ENCODE measurements at places on chromosomes 16 and 17.
A peak's percentile ranks its signal among the peaks of the same experiment; 100 is the strongest.

- no peak for DNase-seq
Observed at GRCh38 chr17:28725660-28726225, 290 bp downstream of the TLCD1 start.

DNA sequence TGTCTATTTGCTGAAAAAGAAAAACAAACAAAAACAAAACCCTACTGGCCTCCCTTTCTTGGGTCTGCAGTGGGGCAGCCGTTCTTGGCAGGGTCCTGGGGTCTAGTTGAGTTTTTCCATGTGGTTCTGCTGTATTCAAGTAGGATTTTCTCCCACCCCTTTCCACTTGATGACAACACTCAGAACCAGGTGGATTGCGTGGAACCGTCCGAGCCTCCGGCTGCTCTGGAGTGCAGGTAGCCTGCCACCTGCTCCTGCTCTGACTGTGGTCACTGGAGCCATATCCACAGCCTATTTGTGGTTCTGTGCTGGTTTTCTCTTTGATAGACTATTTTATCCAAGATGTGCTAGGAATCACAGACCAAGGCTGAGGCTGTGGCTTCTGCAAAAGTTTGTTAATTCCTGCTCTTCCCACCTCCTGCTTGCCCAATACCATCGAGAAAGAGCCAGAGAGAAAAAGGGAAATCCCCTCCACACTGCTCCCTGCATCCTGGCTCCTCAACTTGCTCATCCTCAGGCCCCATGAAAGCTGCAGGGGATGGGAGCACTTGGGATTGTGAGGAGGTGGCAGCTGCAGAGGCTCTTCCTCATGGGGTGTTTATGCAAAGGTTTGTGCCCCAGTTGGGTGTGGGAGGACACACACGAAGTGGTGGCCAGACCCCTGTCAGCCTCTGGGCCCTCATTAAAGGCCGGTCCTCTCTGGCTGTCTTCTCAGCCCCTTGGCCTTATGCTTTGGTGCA, 377.8 kb upstream of the TNRC6C start:
- no peak for DNase-seq

DNA sequence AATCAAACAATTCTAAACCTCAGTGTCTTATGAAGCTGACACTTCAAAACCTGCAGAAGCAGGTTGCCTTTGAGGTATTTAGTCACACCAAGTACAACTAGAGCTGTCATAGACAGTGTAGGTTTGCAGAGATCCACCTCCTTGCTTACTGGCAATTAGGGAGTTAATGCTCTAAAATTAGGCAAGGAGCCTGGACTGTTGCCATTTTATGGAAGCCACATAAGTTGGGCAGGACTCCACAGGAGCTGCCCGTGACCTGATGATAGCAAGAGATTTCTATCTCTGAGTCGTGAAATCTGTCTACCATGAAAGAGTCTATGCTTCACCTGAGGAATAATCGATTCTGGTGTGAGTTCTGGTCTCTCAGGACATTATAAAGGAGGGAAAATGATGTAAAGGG, 8.9 kb downstream of the EME1 start:
- no peak for DNase-seq

GRCh38 chr16:1613728-1614455, 1.7 kb downstream of the CRAMP1 start:
- no peak for DNase-seq

GRCh38 chr16:64459821-64460220, 662.0 kb downstream of the CDH11 start:
- no peak for DNase-seq

DNA sequence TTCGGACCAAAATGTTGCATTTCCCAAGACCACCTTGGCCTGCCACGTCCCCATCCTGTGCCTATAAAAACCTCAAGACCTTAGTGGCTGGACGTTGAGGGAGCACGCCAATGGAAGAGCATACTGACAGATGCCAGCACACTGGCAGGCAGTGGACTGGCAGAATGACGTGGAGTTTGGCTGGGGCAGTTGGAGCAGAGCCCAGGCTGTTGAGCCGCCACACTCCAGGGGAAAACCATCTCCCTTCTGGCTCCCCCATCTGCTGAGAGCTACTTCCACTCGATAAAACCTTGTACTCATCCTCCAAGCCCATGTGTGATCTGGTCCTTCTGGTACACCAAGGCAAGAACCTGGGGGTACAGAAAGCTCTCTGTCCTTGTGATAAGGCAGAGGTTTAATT, 494.1 kb downstream of the CDH11 start:
- no peak for DNase-seq

DNA sequence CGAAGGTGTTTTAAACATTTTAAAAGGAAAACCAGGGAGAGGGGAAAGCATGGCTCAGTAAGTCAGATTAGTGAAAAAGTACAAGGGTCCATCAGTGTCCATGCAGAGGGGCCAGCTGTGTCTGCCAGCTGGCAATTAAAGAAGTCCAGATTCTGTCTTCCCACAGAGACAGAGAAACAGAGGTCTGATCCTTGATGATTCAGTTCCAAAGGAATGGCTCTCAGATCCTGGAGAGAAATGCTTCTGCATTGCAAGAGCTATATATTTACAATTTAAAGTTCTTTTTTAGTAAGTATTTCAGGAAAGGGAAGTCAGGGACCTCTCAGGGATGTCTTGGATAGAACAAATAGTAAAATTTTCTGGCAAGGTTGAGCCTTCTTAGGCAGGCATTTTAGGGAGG, 56.2 kb downstream of the HSD17B2 start:
- DNase-seq: no peak

DNA sequence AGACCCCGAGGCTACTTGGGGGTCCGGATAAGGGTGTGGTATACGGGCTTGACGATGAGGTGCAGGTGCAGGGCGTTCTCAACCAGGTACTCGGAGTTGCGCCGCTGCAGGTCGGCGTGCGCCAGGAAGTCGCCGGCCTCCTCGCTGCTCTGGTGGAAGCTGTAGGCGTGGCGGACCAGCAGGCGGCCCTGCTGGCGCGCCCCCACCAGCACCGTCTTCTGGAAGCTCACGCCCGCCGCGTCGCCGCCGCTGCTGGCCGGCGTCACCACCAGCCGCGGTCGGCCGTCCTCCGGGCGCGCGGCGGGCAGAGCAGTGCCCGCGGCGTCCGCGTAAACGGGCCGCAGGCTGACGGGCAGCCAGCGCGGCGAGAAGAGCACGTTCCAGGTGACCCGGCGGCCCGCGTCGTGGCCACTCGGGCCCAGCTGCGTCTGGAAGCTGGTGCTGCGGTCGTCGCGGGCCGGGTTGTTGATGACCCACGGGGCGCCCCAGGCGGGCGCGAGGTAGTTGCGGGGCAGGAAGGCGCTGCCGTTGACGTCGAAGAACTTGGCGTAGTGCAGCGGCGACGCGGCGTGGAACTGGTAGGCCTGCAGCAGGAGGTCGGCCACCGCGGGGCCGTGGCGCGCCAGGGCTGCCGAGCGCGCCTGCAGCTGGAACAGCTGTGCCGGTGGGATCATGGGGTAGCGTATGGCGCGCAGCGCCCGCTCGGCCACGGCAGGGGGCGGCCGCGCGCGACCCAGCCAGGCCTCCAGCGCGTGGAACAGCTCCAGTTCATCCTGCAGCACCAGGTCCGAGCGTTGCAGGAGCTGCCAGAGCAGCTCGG, 4.8 kb downstream of the BTBD17 start:
- no peak for DNase-seq

DNA sequence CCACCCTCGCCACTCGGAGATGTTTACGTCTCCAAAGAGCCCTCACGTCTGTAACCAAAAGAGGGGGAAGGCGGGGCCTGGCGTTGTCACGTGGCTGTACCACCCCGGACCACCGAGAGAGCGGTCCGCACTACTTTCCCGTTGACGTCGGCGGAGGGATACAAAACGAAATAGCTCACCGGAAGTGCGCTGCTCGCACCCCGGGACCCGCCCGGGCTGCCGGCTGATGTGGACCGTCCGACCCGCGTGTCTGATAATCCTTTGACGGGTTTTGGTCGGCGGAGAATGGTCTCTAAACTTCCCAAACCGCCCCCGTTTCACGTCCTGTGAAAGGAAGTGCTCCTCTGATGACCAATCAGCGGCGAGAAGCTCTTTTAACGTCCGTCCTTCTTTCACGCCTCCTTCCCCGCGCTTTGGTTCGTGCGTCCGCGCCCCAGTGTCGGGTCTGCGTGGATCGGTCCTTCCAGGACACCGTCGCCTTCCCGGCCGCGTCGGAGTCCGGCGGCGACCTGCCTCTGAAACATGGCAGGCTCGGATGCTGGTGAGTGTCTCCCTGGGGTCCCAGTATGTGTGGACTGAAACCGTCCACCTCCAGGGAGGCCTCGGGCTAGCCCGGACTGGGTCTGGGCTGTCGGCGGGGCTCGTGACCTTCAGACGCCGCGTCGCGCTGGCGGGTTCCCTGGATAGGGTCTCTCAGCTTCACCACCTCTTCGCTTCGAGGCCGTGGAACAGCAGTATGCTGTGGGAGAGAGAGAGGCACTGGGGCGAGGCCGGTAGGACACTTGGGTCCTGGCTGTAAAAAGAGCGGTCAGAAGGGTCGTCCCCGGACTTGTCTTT, at the start of gene CEP95:
Gene CEP95, plus strand, starts transcription at position 402 of the 837 bp plus-strand sequence. Its CDS starts 121 bp downstream, at position 523.
- DNase-seq: peak; percentile 11

DNA sequence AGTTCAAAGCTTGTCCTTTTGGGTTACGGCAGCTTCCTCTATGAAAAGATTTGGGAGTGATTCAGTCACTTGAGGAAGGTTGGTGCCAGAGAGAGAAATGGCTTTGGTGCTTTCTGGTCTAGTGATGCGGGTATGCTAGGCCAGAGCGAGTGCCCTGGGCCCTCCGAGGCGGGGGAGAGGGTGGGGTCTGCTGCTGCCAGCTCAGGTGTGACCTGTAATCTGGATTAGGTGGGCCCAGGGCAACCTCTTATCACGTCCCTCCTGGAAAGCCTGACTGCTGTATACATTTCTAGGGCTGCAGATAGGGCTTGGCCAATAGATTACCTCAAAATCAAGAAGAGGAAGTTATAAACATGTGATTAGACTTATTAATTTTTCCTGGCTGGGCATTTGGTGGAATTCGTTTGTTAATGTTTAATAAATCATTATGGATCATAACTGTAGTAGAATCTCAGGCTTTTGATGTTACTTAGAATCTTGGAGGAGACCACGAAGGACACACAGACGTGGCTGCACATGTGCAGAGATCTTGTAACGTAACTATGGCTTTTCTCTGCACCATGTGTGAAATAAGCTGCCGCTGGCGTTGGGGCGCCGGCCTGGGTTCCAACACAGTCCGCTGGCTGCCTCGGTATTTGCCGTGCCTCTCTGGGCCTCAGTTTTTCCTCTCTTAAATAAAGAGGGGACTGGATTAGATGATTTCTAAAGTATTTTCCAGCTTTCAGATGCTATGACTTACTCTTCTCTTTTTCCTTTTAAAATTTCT, 1.2 kb downstream of the IRF8 start:
- DNase-seq: no peak

DNA sequence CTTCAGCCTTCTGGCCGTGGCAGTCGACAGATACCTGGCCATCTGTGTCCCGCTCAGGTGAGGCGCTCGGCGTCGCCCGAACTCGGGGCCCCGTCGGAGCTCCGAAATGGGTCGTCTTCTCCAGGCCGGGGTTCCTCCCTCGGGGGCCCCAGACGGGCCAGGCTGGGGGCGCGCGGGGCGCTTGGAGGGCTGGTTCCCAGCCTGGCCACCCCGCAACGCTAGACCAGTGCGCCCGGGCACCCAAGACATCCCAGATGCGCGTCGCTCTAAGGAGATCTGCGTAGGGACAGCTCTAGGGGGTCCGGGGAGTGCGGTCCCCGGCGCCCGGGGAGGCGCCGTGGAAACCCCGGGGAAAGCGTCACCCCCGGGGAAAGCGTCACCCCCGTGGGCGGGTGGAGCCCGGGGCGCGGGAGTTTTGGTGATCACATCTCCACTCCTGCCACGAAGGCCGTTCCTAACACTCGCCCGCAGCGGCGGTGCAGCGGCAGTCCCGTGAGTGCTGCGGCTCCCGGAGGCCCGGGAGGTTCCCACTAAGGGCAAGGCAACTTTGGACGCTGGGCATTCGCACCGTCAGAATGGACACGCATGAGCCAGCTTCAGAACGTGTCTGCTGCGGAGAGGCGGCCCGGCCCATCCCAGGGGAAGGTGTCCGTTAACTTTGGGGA, 729 bp downstream of the ADORA2B start:
- no peak for DNase-seq

- DNase-seq: peak; percentile 53
Observed at GRCh38 chr17:64781014-64781756, 119.1 kb upstream of the SMURF2 start.

GRCh38 chr16:52932321-52932720, 120.4 kb downstream of the CHD9NB start:
- no peak for DNase-seq

DNA sequence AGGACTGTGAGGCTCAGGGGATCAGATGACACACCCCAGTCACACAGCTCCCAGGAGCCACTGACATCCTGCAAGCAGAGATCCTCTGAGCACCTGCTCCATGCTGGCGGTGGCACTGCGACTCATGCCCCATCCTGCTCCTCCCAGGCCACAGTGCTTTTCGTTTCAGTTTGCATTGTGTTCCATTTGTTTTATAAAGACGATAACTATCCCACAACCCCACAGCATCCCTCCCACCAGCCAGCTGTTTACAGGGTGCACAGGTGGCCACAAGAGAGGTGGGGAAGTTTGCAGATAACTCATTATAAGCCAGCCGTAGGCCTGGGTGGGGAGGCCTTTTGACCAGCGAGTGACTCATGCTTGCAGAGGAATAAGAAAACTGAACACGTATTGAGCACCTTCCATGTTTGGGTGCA, 28.2 kb downstream of the BCO1 start:
- DNase-seq: no peak

- DNase-seq: no peak
Observed at GRCh38 chr16:54116124-54116655, 170.4 kb downstream of the IRX3 start.

DNA sequence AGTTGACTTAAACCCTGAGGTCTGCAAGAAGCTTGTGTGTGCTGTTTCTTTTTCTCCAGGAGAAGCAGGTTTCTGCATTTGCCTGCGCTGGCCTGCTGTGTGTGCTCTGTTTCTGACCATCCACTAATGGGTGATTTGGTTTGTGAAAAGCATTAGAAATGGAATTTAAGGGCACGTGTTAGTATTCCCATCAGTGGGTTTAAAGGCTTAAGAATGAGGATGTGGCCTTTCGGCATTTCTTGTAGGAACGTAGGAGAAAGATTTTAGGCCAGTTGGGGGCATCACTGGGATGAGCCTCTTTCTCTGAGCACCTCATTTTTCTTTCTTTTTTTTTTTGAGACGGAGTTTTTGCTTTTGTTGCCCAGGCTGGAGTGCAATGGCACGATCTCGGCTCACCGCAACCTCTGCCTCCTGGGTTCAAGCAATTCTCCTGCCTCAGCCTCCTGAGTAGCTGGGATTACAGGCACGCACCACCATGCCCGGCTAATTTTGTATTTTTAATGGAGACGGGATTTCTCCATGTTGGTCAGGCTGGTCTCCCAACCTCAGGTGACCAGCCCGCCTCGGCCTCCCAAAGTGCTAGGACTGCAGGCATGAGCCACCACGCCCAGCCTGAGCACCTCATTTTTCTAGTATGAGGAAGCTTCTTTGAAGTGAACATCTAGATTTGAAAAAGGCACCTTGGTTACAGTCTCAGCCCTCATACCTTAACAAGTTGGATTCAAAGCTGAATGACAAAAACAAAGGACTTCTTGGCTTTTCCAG, 110.3 kb downstream of the BANP start:
- DNase-seq: no peak
